Stimulated activated CD4-positive, alpha-beta T cell treated with anti-CD3 and anti-CD28 coated beads, Interleukin-1b, Interleukin-23, amount 100 ng/mL, for 48 hours (primary cell): ENCODE measurements at places on chromosomes 2 and 18.

- DNase-seq, result peak; percentile 39
Observed at GRCh38 chr2:165015052-165015642, 59.8 kb upstream of the SLC38A11 start.

GRCh38 chr18:50053111-50053510 is 141.8 kb downstream of the MYO5B start:
- DNase-seq, result no peak

- no peak for DNase-seq
Observed at GRCh38 chr2:15732341-15733077, 140.8 kb downstream of the DDX1 start.

DNA sequence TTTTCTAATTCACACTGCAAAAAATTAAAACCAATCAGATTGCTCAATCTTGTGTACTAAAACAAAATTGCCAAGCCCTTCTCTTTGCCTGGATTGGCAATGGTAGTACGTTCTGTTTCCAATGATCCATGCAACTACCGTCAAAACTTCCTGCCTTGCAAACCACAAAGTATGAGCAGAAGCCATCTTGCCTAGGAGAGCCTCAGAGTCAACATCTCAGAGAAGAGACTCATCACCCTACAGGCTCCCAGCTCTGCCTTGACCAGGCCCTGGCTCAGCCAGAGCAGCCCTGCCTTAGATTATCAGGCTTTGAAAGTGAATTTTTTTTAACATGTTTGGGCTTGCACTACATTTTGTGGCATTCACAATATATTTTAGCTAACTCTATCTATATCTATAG is 574.1 kb downstream of the SATB2 start:
- DNase-seq, result no peak

- no peak for DNase-seq
Observed at GRCh38 chr18:62001396-62001795, 108.6 kb upstream of the RNF152 start.

- DNase-seq, result no peak
Observed at GRCh38 chr2:150081775-150082481, 405.5 kb downstream of the RND3 start.

DNA sequence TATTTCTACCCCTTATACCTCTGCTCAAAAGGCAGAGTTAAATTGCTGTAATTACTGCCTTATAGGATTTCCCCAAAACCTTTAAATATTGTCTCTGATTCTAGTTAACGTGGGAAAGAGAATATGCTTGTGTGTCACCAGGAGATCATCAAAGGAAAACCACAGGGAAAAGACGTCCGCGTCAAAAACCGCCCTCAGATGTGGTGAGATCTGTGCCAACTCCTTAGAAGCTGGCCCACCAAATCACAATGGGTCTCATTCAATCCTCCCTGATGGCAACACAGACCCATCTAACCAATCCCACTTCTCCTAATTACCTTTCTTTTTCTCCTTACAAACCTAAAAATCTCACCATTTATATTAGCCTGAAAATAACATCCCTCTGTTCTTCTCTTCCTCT is 25.4 kb downstream of the VPS54 start:
- no peak for DNase-seq

DNA sequence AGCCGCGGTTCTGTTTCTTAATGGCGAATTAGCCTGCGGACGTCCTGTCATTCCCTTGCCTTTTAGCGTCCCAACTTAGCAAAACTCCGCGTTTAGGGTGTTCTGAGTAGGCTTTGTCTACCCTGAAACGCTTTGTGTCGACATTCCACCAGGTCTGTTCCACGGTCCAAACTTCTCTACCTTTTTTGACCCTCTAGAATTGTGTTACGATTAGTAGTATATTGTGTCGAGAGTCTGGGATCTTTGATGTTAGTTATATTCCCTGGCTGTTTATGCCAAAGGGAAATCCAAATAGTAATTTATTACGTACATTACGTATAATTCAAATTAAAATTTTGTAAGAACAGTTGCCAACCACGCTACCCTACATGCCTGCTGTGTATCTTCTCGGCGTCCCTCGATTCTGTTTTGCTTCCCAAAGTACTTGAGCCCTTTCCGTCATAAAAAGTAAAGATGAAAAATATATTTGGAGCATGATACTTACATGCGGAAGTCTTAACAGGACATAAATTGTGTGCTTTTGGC is 495 bp upstream of the TTC32 start:
- no peak for DNase-seq

- DNase-seq, result no peak
Observed at GRCh38 chr2:5818961-5819600, 126.9 kb downstream of the SOX11 start.

DNA sequence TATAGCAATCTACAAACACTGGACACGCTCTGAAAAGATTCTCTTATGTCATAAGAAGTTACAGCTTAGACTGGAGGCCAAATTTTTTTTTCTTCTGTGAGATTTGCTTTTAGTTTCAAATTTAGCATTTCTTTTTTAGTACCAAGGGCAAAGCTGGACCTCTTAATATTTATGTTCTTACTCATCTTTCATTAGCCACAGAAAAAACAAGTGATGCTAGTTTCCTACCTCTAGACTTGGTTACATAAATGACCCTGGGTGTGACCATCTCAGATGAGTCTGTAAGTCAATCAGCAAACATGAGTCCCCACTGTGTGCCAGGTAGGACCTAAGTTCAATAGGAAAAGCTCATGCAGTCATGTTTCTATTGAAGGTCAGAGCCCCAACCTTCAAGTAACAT is 94.4 kb downstream of the MEP1B start:
- DNase-seq, result no peak

GRCh38 chr18:31258789-31259188 is 59.2 kb upstream of the DSG1 start:
- DNase-seq, result no peak

- no peak for DNase-seq
Observed at GRCh38 chr2:200962811-200963123, 693 bp downstream of the ORC2 start.

GRCh38 chr2:111954602-111955332 is 56.4 kb downstream of the MERTK start:
- DNase-seq, result no peak

- DNase-seq, result no peak
Observed at GRCh38 chr2:146994246-146994645, 850.6 kb upstream of the ACVR2A start.

- no peak for DNase-seq
Observed at GRCh38 chr18:77529492-77530176, 280.0 kb downstream of the GALR1 start.

DNA sequence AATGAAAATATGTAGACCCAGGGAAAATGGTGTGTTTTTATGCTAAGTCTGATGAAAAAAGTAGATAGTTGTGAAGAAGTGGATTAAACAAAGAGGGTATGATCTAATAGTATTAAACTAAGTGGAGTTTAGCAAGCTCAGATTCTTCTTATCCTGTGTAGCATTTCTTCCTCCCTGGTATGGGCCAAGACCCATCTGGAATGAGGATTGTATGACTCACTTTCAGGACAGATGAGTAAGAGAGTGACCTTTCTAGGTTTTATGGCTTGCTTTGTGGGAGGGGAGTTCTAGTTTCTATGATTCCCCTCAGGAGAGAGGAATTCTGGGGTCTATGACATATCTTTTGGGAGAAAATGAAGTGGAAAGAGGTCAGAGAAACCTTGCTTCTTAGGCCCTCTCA is 550.1 kb downstream of the SPAG16 start:
- DNase-seq, result no peak

DNA sequence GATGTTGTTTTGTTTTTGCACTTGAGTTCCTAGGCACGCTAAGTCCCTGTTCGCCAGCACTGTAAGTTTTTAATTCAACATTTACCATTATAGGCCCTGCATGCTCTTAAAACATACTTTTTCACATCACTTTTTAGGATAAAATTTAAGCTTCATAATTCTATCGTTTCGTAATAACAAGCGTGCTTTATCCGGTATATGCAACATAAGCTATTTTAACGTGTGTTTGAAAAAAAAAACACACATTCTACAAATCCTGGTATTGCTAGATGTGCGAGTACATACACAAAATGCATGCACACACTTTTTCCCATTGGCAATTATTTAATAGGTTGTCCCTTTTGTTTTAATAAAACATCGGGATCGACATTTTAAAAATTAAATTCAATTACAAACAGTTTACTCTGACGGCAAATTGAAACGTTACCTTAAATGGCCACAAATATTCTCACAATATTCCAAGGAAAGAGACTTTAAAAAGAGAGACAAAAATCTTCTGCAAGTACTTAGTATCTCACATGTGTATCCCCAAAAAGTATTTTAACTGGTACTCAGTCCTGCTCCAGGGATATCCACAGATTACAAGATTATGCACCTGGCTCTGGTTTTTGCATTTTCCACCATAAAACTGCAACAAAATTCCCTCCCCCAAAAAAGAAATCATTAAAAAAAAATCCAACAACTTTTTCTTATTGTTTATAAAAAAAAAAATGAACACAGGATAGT is 1.0 kb upstream of the TCF4 start:
- DNase-seq, result no peak

- peak; percentile 33 for DNase-seq
Observed at GRCh38 chr18:44895176-44895798, 214.6 kb downstream of the SETBP1 start.

DNA sequence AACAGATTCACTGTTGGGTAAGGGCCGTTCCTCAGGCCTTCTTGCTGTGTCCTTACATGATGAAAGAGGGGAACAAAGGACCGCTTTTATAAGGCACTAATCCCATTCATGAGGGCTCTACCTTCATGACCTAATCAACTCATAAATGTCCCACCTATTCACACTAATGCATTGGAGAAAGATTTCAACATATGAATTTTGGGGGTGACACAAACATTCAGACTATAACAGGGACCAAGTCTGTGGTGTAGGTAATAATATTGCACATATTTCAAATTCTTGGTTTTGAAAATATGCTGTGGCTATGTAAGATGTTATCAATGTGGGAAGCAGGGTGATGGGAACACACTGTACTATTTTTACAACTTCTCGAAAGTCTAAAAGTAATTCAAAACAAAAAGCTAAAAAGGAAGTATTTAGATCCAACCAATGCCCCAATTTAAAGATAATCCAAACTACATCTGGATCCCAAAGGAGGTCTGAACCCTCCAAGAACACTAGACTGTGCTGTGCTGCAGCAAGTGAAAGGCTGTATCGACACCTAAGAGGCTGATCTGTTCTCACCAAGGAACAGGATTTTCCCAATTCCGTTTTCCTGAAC is 82.4 kb upstream of the TGIF1 start:
- DNase-seq, result no peak

GRCh38 chr2:43701111-43701510 is 24.9 kb upstream of the C1GALT1C1L start:
- DNase-seq, result no peak

GRCh38 chr2:47950340-47951301 is 44.3 kb upstream of the FBXO11 start:
- no peak for DNase-seq

GRCh38 chr2:208006337-208006736 is 19.0 kb downstream of the PLEKHM3 start:
- DNase-seq, result no peak

- DNase-seq, result no peak
Observed at GRCh38 chr18:37624318-37624717, 58.7 kb upstream of the CELF4 start.

DNA sequence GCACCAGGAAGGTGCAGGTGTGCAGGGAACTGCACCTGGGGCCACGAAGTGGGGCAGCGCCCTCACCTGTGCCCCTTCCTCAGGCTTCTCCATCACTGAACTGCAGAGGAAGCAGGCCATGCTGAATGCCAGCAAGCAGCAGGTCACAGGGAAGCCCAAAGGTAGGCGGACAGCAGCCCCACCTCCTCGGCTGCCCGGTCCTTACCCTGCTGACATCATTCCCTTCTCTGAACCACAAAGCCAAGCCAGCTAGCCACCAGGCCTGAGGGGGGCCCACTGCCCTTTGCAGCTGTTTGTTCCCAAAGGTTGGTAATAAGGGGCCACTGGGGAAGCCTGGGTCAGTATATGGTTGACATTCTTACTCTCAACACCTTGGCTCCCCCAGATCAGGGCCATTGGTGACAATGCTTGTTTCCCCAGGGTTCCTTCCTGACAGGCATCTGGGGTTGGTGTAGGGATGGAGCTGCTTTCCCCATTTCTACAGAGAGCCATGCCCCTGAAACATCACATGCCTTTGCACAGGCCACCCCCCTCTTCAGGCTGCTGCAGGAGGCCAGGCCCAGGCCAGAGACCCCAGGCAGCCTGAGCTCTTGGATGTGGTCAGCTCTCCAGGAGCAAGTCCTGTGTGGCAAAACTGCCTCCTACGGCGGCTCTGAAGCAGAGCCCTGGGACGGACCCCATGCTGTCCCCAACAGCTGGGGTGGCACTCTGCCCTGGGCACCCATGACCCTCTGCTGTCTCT is 47.8 kb downstream of the FAM168B start:
- DNase-seq, result no peak

DNA sequence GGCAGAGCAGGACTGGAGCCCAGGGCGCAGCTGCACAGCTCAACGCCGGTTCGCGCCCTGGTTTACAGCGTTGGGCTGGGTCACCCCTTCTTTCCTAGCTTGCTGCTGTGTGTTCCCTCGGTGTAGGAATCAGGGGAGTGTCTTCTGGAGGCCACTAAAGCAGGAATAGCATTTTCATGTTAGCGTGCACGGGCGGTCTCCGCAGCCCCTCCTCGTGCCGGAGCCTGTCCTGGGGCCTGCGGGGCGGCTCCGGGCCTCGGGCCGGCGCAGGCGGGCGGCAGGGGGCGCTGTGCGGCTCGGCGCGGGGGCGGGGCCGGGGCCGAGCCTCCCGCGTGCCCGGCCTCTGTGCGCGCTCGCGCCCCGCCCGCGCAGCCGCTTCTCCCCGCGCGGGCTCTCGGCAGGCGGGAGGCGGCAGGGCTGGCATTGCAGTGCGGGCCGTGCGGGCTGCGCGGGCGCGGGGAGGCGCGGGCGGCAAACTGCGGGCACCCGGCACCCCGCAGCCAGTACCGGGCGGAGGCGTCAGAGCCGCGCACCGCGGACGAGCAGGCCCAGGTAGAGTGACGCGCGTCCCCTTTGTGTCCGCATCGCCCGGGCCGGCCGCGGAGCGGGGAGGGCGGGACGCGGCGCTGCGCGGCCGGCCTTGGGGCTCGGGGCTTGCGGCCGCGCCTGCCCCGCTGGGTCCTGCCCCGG is at the start of gene RNF144A:
Gene RNF144A (plus strand): TSS at position 342 of the 690 bp plus-strand sequence. CDS start 79,515 bp downstream, outside the sequence.
- peak; percentile 64 for DNase-seq

DNA sequence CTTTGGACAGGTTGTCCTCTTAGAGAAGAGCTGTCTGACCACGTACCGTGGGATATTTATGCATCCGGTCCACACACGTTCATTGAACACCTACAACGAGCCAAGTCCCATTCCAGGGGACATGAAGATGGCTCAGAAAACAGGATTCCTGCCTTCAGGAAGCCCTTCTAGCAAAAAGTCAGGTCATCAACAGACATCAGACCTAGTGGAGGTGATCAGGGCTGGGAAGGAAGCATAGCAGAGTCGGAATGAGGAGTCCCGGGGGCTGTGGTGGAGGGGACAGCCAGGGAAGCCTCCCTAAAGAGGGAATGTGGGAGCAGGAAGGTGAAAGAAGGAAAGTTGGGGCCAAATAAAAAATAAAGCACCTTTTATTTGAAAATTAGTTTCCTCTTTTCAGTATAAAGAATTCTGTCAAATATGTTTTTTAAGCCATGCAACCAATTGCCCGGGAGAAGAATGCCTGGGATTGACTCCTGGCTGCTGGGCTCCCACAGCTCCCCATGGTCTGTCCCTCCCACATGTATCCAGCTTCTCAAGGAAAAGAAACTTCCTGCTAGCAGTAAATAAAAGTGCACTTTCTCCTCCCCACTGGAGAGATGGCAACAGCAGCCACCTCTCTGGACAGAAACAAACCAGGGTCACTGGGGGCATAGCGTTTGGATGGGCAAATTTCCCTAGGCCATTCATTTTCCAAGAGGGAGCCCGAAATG is 144.8 kb downstream of the SMAD7 start:
- DNase-seq, result no peak
